ENCODE measurements at places on chromosomes 16 and 17.

GRCh38 chr17:9367156-9367555 is 208.5 kb downstream of the STX8 start:
- DNase-seq: no peak

- DNase-seq: no peak
These were observed 6.2 kb downstream of the JMJD6 start for GRCh38 chr17:76720211-76720610.

GRCh38 chr16:80345701-80346100 is 195.1 kb upstream of the DYNLRB2 start:
- DNase-seq: no peak

GRCh38 chr17:60442271-60443173 is 20.2 kb downstream of the CHCT1 start:
- no peak for DNase-seq

DNA sequence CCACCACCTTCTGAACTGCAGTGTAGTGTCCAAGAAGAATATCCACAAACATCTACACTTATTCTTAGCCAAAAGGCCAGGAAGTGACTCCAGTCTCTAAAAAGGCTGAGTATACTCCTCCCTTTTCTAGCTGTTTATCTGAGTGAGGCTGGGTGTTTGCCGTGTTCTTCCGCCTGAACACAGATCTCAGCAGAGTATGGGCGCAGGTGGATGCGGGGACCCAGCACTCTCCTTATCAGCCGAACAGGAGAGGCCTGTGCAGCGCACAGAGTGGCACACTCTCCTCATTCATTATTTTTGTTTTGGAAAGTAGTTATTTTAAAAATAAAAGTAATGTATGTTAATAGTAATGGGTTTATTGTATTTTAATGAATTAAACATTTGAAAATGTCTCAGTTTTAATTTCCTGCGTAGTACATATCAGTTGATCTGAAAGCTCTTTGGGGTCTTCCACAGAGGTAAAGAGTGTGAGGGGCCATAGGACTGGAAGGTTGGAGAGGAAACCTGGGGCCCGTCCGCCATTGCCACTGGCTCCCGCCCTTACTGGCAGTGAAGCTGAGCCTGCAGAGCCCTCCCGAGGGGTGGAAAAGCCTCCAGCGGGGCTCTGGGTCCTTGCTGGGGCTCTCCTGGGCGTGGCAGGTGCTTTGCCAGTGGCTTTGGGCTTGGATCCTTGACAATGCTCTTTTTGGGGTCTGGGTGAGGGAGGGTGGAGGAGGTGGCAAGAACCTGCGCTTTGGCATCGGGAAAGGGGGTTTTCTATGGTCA is 53.8 kb downstream of the PDPK1 start:
- no peak for DNase-seq

- no peak for DNase-seq
These were observed 41.5 kb downstream of the WWOX start for GRCh38 chr16:78140818-78141466.

GRCh38 chr16:16073891-16074881 is 124.8 kb downstream of the ABCC1 start:
- no peak for DNase-seq

DNA sequence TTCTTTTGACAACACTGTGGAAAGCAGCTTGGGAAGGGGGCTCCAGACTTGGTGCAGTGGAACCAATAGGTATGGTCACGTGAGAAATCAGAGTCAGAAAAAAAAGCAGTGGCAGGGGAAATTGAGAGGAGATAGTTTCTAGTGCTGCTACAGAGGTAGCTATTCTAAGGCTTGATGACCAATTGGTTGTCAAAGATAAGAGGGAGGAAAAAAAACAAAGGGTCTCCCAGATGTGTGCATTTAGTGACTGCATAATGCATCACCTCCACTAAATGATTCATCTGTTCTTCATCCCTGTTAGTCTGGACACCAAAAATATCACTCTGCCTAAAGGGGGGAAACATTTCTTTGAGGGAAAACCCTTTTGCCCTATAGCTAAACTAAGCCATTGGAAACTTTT is 56.5 kb downstream of the PIGL start:
- DNase-seq: no peak

DNA sequence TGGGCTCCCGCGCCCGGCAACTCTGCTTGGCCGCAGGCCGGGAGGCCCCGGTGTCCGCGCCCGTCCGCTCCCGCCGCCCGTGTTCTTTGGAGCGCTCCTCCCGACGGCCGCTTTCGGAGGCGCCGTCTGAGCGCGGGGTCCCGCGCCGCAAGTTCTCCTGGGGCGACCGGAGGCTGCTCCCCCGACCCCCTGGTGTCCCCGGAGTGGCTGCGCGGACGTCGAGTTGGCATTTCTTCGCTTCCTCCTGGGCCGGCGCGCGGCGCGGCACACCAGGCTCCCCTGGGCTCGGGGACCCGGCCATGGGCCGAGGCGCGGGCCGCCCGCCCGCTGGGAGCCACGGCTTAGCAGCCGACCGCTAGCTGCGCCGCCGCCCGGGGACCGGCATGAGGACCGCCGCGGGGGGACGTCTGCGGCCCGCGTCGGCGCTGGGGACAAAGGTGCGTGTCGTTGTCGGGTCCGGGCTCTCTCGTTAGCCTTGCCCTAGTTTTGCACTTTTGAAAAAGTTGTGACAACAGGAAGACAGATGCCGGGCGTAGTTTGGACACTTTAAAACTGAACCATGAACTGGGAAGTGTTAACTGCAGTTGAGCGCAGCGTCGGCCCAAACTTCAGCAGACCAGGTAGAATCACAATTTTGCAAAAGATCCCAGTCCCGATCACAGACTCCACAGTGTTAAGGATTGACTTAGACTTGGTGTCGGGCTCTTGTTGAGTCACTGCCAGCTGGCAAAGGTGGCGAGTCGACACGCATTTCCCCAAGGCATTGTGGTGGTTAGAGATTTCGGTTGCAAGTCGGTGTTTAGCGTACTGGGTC is 700 bp downstream of the UBN1 start:
- DNase-seq: peak; percentile 18

GRCh38 chr17:31269578-31269983 is 27.5 kb downstream of the OMG start:
- no peak for DNase-seq

DNA sequence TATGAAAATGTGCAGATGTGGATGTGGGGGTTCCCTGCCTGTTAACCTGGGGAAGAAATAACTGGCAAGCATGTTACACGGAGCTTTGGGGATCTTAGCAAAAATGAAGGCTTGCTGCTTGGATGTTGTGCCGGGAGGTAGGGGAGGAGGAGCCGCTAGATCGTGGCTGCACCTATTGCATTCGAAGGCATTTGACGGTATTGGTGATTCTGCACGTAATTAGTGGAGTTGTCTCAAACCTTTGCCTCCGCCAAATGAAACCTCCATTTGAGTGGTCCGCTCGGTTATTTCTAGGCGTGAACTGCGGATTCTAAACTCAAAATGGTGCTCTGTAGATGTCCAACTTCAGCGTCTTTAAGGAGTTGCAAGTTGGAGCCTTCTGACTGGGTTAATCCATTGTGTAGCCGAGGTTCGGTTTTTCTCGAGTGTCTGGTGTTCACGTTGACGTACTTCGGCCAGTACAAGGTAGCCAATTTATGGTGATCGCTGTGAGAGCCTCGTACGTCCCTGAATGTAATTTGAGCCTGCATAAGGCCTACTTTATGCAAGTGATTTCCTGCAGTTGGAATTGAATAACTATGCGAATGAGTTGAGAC is 1.5 kb downstream of the TNRC6C start:
- DNase-seq: peak; percentile 45

DNA sequence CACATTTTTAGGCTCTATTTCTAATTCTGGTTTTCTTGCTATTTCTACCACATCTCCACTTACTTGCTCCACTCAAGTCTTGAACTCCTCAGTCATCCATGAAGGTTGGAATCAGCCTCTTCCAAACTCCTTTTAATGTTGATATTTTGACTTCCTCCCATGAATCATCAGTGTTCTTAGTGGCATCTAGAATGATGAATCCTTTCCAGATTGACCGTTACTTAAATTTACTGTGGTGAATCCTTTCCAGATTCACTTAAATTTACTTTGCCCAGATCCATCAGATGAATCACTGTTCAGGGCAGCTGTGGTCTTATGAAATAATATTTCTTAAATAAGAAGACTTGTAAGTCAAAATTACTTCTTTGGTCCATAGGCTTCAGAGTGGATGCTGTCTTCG is 32.4 kb downstream of the CLTC start:
- no peak for DNase-seq

DNA sequence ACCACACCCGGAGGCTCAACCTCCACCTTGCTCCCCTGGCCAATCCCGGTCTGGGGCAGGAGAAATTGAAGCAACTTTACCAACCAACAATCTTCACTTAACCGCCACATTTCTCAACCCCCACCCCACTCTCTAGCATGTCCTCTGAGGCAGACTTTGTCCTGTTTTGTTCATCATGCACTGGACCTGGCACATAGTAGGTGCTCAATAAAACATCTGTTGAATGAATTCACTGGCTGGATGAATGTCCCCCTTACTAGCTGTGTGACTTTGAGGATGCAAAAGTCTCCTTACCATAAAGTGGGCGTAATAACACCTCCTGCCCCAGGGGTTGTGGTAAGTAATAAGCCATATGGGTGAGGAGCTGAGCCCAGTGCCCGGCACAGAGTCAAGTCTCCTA is 5.8 kb downstream of the SPPL2C start:
- no peak for DNase-seq

GRCh38 chr17:42555122-42555622 is 2.4 kb downstream of the HSD17B1 start:
- DNase-seq: no peak

GRCh38 chr16:17371299-17371698 is 99.5 kb downstream of the XYLT1 start:
- DNase-seq: no peak

- peak; percentile 31 for DNase-seq
These were observed 16.3 kb downstream of the NACA2 start for GRCh38 chr17:61574542-61575351.

GRCh38 chr17:77794846-77795245 is 163.7 kb upstream of the TNRC6C start:
- DNase-seq: no peak

- DNase-seq: peak; percentile 83
These were observed 36.6 kb upstream of the ACSM2B start for GRCh38 chr16:20612551-20613480.

DNA sequence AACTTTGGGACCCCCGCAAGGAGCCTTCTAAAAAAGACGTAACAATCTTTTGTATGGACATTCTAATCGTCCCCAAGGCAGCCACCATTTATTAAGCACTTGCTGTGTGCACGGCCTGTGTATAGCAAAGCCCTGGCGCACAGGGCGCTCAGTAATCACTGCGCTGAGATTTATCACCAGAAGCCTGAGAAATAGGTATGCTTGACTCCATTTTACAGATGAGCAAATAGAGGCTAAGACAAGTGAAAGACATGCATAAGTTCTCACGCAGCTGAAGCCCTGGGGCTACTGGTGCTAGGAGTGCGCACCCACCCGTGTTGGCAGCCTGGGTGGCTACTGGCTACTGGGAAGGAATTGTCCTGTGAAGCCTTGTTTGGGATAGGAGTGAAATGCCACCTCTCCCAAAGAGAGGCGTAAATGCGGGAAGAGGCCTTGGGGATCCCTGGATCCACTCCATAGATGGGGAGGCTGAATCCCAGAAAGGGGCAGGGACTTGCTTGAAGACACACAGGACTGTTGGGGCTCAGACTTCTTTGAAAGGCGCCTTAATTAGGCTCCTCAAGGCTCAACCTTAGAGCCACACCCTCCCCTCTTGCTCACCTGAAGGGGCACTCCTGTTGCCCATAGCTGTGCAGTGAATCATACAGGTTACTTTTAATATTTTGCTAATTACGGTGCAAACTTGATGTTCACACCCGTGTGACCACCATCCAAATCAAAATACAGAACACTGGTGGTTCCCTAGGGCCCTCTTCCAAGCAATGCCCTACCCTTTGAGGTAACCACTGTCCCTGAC is 634 bp upstream of the NATD1 start:
- no peak for DNase-seq

DNA sequence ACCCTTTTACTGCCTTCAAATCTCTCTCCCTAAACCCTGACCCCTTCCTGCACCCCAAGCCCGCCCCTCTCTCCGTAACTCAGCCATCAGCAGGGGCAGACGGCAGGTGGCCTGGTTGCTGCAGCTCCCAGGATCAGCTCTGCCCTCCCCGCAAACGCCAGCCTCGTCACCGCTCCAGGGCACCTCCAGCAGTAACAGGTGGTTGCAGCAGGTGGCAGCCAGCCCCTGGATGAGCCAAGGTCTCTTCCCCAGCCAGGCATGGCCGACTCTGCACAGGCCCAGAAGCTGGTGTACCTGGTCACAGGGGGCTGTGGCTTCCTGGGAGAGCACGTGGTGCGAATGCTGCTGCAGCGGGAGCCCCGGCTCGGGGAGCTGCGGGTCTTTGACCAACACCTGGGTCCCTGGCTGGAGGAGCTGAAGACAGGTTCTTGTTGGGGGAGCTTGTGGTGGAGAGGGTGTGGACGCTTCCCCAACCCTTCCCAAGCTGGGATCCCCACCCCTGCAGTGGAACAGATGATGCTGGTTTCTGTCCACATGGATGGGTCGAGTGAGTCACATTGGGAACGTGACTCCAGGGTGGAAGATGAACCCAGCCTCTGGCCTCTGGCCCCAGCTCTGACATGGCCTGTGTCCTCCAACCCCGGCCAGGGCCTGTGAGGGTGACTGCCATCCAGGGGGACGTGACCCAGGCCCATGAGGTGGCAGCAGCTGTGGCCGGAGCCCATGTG is 558 bp downstream of the HSD3B7 start:
- peak; percentile 92 for DNase-seq

DNA sequence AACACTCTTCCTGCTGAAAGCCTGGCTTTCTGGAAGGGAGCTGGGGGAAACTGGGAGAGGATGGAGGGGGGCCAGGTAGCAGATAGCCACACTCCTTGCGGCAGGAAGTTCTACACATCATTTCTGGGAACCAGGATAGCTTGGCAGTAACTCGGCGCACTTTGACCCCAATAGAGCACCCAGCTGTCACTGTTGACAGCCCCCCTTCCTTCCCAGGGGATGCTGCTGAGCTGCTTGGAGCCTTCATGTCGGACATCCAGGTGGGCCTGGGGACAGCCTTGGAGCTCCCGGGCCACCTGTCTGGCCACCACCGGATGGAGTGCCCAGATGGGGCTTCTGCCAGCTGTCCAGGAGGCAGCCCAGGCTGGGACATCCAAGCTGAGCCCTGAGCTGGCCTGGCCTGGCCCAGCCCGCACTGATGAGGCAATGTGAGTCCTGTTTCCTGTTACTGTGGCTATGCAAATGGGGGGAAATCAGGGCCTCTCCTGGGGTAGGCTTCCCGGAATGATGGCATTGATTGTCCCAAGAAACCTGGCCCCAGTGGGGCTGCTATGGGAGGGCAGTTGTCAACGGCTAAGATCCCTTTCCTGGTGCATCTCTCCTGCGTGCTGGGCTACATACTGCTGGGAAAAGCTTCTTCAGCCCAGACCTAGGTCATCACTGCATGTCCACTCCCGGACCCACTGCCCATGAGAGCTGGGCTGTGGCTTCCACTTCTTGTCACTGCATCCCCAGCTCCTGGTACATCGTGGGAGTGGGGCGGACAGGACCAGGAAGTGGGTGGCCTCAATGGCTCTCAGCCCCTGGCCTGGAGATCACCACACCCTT is 50.0 kb downstream of the SOCS1 start:
- no peak for DNase-seq

GRCh38 chr17:32861981-32862380 is 14.9 kb downstream of the MYO1D start:
- no peak for DNase-seq

Data from NCI-H345 (cell line).